IPS DF 6.9 (cell line): ENCODE measurements at places on chromosomes 6 and 20.

- no peak for DNase-seq
These were observed 249.5 kb upstream of the SULF2 start for GRCh38 chr20:48034751-48035150.

DNA sequence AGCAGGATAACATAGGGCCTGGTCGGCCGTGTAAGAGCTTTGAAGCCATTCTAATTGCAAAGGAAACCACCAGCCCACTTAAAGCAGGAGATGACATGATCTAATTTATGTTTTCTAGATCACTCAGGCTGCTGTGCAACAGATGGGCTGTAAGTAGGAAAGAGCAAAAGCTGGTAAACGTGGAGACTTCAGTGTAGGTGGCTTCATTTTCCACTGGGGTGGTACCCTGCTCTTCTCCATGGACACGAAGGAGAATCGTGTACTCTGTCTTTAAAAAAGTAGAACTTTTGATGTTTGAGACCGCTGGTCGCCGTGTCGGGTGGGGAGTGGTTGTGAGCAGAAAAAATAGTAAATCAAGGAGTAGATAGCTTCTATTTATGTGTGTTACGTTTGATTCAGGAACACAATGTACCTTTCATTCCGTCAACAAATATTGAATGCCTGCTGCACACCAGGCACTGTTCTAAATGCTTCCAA, 6.4 kb downstream of the CASS4 start:
- DNase-seq, result no peak

DNA sequence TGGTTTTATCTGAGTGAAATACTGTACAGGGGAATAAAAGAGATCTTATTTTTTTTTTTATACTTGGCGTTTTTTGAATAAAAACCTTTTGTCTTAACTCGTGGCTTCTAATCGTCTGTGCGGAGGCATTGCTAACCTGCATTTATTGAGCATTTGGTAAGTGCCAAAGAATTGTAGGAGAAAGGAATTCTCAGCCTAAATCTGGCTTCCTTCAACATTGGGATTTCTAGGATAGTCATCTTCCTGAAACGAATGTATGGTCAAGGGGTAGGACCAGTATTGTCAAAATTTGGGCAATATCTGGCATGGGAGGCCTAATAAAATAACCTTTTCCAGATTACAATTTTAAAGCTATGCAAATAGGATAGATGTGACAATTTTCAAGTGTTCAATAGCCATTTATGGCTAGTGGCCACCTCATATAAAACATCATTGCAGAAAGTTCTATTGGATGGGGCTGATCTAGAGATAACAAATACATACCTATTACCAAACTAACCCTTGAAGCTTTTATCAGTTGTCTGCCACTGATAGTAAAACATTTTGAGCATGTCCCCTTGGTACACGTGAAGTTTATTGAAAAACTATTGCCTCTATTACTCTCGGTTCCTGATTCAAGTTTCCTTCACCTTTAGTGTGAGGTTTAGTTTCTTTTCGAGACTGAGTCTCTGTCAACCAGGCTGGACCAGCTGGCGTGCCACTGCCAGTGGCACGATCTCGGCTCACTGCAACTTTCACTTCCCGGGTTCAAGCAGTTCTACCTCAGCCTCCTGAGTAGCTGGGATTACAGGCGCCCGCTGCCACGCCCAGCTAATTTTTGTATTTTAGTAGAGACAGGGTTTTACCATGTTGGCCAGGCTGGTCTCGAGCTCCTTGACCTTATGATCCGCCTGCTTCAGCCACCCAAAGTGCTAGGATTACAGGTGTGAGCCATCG, 5.6 kb downstream of the PIM1 start:
- no peak for DNase-seq

DNA sequence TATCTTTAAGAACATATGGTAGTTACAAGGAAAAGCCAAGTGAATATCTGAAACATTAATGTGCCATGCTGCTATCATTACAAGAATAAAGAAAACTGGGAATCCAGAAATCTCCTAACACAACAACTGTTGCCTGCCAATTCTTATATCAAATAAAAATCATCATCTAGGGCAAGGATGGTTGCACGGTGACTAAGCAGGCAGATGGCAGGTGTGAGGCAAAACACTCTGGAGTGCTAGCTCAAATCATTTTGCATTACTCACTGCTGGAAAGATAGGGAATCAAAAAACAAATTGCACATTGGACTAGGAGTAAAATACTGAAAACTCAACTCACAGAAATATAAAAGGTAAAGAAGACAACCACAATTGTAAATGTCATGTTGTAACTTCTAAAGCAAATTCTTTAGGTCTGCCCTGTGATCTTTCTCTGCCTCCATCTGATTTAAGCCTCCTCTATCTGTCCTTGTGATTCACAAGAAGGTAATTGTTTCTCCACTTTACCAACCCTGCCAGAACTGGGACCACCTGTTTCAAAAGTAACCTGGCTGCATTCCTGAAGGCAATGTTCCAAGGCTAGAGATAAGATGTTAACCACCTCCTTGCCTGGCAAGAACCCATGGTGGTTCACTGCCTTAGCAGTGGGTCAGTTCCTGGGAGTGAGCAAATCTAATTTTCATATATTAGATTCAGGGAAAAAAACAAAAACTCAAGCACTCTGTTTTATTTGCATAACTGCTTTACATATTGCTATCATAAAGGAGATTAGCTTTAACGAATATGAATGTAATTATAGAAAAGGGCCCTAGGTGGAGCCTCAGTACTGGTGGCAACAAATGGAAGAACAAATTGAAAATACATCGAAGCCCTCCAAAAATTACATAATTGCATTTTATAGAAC, 33.1 kb upstream of the LCA5 start:
- peak; percentile 76 for DNase-seq

- no peak for DNase-seq
These were observed 169.5 kb upstream of the CENPW start for GRCh38 chr6:126170433-126170832.

- no peak for DNase-seq
These were observed 660.4 kb downstream of the CD109 start for GRCh38 chr6:74356391-74356790.

GRCh38 chr6:111976139-111976538, 77.8 kb upstream of the CCN6 start:
- no peak for DNase-seq

DNA sequence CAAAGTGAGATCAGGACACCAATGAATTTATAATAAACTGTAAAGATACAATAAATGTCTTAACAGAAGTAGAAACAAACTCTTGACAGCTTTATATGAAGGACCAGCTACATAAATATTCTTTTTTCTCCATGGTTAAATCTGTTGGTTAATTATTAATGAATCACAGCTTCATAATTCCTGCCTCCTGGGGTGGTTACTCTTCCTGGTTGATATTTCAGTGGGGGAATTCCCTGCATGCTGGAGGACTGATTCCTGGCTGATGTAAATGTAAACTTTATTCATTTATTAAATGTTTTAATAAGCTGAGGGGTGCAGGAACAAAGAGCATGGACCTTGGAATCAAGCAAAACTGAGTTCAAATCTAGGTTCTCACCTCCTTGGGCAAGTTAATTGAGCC, 16.2 kb upstream of the RCAN2 start:
- no peak for DNase-seq

- no peak for DNase-seq
These were observed 127.0 kb downstream of the MAFB start for GRCh38 chr20:40562031-40562430.

- no peak for DNase-seq
These were observed 17.8 kb upstream of the CST9L start for GRCh38 chr20:23585808-23586734.

DNA sequence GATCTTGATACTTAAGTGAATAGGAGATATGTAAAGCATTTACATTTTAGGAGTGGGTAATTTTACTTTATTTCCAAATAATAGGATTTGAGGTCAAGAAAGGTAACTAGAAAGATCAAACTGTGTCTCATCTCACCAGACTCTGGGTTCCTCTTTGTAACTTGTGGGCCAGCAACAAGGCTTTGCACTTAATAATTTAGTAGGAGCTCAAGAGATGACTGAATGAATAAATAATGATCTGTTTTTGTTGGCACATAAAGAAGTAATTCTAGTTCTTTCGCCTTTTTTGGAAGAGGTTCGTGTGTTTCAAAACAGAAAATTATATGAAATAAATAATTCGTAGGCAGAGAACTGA, 67.4 kb upstream of the FABP7 start:
- no peak for DNase-seq

DNA sequence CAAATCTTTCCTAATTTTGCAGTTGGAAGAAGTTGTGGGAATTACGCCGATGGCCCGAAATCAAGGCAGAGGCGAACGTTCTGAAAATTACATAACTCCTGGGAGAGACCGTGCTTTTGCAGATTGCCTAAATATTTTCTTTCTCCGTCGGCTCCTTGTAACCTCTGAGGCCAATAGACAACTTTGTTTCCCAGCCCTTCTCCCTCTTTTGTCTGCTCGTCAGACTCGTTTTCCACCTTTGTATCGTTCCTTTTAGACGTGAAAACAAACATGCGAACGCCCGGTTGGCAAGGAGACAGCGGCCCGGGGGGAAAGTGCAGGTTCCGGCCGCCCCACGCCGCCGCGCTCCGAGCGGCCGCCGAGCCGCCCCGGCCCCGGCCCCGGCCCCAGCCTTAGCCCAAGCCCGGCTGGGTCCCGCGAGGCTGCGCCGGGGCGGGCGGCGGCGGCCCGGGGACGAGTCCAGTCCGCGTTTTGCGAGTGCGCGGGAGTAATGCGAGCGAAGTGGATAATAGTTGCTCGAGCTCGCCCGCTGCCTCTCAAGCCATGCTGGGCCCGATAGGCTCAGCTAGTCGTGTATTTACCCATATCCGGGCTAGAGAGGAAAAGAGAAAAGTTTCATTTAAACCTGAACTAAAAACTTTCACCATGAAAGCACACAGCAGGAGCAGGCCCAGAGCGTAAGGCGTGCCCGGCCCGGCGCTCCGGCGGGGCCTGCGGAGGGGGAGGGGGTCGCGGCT, at the start of gene ARID1B:
Gene ARID1B, plus strand, starts transcription at position 539 of the 737 bp plus-strand sequence. CDS start 303 bp downstream, outside the sequence.
- no peak for DNase-seq

DNA sequence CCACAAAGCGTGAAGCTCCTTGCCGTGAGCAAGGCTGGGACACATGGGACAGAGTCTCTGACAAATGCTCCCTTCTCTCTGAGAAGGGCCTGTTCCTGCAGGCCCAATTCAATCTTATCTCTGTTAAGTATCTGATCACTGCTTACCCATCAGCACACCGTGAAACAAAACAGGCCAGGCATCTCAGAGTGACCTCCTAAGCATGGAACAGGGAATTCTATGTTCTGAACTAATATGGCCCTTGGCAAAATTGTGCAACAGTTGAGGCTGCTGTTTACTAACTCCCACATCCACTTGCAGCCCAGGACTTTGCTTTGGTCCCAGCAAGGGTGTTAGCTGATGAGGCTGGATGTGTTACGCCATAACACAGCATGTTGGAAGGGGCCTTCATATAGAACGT, 79.2 kb downstream of the GCLC start:
- no peak for DNase-seq

DNA sequence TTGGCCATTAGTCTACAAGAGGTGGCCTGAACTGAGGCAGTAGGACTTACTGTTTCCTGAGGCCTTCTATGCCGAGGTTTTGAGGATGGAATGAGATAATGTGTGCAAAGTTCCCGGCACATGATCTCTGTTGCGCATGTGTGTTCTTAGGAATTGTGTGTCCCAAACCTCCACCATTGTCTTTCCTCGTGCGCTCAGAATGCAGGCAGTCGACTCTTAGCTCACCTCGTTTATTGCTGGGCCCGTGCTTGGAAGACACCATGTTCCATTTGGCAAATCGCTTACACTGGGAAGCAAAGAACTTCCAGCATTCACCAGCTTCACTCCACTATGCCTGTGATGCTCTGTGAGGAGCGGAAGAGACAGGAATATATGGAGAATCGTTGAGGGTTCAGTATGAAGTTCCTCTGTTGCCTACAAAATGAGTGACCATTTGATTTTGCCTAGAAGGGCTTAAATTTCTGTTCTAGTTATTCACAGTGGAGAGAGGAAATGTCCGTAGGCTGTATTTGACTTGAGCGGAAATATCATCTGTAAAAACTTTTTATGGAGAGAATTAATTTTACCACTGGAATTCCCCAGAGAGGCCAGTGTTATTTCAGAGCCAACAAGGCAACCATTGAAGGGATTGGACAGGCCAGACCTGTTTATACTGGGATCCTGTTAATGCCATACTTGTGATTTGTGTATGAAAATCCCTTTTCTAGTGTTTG, 75.7 kb upstream of the CLDN20 start:
- no peak for DNase-seq
